ENCODE measurements at places on chromosomes 2 and 18.

- peak; percentile 61 for DNase-seq
Observed at GRCh38 chr2:175111200-175111657, 56.8 kb downstream of the ATF2 start.

GRCh38 chr2:14587119-14587518 is 45.4 kb upstream of the LRATD1 start:
- no peak for DNase-seq

DNA sequence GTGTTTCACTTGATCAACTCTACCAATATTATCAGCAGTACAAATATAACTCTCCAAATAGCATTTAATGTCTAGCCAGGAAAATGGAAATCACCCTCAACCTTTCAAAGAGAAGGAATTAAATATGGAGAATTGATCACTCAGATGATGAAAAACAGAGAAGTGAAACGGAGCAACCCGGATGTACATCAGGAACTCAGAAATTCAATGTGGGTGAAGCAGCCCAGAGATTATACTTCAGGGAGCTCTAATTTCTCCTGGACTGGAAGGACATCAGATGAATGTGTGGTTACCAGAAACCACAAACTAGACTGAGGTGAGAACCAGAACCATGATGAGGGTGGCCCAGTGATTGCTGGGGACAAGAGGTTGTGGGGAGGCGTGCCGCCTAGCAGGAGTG is 35.5 kb upstream of the COBLL1 start:
- DNase-seq: no peak

DNA sequence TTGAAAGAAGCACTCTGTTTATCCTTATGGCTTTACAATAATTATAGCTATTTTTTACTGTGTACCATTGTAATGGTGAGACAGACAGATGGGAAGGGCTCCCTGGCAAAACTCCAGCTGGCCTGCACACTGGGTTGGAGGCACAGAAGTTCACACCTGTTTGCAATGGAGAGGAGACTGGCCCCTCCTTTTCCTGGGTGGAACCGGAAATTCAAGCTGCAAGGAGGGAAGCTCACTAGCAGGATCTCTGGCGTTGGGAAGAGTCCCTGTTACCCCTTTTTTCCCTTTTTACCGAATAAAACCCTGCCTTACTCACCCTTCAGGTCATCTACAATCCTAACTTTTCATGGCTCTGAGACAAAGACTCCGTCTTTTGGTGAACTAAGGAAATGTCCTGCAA is 100.3 kb upstream of the TFPI start:
- DNase-seq: no peak

DNA sequence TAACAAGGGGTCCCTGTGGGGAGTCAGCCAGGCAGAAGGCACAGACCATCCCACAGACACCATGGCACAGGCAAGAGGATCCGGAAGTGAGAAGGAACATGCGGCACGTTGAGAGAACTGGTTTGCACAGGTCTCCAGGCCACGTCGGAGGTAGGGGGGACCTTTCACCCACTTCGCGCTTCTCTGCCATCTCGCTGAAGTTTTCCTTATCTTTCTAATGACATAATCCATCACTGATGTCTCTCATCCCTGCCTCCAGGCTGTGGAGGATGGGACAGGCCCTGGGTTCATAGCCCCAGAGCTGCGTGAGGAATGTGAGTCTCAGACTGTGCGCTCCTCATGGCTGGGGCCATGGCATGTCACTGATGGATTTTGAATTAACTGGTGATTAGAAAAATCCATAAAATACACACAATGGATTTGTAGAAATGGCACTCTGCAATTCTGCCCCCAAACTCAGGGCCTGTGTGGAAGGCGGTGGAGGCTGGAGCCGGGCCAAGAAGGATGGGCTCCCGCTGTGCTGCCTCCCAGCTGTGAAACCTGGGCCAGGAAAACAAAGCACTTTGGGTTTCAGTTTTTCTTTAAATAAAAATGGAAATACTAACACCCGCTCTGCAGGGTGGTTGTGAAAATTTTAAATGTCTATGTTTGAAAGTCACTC is 113.3 kb upstream of the ALKAL2 start:
- no peak for DNase-seq

DNA sequence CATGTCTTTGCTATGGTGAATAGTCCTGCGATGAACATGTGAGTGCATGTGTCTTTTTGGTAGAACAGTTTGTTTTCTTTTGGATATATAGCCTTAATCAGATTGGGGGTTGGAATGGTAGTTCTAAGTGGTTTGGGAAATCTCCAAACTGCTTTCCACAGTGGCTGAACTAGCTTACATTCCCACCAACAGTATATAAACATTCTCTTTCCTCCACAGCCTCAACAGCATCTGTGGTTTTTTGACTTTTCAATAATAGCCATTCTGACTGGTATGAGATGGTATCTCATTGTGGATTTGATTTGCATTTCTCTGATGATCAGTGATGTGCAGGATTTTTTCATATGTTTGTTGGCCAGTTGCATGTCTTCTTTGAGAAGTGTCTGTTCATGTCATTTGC is 112.2 kb upstream of the SESTD1 start:
- no peak for DNase-seq

DNA sequence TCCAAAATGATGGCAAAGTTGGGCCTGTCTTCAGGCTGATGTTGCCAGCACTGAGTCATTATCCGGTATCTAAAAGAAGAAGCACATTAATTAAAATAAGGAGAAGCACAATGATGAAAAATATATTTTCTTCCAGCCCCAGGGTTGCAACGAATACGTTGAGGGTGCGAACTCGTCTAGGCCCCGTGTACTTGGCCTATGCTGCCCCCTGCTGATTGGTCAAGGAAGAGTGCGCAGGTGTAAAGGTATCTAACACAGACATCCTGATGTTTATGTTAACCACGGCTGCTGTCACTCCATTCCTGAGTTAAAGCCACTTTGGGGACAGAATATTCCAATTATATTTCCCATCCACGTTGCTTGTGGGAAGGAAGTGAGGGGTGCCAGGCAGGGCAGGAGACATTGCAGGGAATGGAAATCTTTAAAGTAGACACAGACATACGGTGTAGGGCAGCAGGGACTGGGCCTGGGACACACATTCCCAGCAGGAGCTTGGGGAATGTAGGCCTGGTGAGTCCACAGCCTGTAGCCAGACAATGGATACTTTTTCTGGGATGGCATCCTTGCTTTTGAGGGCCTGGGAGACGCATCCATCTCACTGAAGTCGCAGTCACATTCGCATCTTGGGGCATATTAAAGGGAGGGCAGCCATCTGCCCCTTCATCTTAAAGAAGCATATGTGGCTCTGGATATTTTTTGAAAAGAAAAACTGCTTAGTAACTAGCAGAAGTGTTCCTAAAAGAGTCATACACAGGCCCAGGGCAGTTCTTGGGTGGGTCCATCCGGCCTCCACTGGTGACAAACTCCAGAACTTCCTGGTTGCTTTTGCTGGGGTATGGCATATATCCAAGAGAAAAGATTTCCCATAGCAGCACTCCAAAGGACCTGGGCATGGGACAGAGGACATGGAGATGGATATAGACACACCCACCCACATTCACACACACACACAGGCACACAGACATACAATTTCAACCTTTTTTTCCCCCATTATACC is 81.9 kb downstream of the CLIP4 start:
- DNase-seq: peak; percentile 78

DNA sequence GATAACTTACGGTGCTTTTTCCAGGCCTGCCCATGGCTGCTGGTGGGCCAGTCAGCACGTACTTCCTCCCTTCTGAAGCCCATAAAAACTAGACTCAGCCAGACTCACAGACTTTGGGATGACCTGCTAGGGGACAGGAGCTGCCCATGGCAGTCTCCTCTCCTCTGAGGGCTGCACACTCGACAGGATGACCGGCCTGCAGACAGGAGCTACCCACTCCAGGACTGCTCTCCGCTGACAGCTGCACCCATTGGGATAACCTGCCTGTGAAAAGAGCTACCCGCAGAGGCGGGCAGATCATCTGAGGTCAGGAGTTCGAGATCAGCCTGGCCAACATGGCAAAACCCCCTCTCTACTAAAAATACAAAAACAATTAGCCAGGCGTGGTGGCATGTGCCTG is 75.4 kb downstream of the EPB41L3 start:
- no peak for DNase-seq

DNA sequence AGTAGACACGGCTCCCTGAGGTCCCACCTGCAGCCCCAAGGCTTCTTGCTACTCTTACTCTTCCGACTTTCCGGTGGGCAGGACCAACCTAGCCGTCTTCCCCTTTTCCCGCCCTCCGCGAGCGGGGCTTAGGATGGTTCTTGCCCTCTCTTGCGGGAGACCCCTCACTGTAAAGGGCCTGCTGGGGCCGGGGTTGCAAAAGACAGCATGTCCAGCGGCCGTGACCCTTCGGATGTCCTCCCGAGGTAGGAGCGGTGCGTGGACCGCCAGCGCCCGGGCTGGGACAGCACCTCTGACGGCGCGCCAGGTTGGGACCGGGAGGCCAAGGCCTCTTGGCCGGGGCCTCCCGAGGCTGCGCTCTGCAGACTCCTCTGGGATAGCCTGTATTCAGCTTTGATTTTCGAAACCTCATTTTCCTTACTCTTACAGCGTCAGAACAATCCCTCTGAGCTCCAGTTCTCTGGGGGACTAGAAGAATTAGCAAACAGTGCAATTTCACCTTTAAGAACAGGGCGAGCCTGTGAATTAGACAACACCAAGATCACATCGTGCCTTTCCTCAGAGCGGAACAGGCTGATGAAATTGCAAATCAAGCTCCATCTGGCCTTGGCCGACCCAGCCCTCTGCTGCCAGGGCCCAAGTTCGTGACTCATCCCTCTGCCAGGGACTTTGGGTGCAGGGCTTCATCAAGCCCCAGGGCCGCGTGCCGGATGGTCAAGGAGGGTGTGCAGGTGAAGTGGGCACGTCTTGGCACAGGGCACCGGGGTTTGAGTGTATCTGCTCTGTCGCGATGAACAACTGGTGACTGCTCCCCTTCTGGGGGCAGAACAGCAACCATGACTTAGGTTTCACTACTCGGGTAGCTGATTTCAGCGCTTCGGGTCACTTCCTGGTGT is 777 bp downstream of the MOCOS start:
- no peak for DNase-seq

DNA sequence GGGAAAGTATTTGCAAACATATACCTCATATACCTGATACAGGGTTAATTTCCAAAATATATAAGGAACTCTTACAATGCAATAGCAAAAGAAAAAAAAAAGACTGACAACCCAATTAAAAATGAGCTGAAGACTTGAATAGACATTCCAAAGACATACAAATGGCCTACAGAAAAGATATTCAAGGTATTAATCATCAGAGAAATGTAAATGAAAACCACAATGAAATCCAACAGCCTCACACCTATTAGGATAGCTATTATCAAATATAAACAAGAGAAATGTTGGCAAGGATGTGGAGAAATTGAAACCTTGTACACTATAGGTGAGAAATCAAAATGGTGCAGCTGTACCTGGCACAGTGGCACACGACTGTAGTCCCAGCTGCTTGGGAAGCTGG is 25.7 kb downstream of the NR4A2 start:
- no peak for DNase-seq

DNA sequence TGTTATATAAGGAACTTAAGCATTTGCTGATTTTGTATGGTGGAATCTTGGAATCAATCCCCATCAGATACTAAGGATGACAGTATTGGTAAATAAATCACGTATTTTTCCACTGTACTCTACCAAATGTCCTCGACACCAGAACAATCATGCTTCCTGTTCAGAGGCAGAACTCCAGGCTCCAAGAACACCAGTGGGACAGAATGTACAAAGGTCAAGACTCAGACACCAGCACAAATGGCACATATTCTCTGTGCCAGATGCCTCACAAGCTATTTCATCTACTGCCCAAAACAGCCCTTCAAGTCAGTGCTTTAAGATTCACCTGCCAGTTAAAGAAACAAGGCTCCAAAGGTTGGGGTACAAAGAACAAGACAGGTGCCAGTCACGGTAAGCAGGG is 420.5 kb downstream of the STK39 start:
- no peak for DNase-seq

- DNase-seq: no peak
Observed at GRCh38 chr2:30716123-30716900, 90.9 kb downstream of the CAPN13 start.

GRCh38 chr2:133518700-133519344 is 49.4 kb downstream of the NCKAP5 start:
- DNase-seq: no peak

GRCh38 chr2:15511686-15512085 is 49.4 kb downstream of the NBAS start:
- no peak for DNase-seq

- DNase-seq: no peak
Observed at GRCh38 chr2:237092920-237093781, 7.5 kb downstream of the COPS8 start.

DNA sequence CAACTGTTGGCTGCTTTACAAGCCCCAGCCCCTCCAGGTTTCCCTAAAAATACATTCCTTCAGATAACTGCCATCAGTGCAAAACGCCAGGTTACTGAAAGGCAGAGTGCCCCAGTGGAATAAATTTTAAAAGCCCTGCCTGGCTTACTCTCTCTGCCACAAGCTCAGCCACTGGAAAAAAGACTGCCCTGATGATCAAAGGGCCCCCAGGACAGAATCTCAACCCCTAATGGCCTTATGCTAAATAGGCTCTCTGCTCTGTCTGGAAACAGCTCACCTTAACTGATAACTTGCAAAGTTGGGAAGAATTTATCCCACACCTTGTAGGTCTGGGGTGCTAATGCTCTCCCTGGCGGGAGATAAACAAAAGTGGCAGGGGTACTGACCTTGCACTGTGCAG is 33.9 kb downstream of the CFAP53 start:
- no peak for DNase-seq

DNA sequence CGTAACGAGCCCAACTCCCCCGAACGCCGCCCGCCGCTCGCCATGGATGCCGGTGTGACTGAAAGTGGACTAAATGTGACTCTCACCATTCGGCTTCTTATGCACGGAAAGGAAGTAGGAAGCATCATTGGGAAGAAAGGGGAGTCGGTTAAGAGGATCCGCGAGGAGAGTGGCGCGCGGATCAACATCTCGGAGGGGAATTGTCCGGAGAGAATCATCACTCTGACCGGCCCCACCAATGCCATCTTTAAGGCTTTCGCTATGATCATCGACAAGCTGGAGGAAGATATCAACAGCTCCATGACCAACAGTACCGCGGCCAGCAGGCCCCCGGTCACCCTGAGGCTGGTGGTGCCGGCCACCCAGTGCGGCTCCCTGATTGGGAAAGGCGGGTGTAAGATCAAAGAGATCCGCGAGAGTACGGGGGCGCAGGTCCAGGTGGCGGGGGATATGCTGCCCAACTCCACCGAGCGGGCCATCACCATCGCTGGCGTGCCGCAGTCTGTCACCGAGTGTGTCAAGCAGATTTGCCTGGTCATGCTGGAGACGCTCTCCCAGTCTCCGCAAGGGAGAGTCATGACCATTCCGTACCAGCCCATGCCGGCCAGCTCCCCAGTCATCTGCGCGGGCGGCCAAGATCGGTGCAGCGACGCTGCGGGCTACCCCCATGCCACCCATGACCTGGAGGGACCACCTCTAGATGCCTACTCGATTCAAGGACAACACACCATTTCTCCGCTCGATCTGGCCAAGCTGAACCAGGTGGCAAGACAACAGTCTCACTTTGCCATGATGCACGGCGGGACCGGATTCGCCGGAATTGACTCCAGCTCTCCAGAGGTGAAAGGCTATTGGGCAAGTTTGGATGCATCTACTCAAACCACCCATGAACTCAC is 673 bp downstream of the PCBP1 start:
- DNase-seq: peak; percentile 49

- DNase-seq: no peak
Observed at GRCh38 chr2:185640588-185640987, 98.0 kb upstream of the FSIP2 start.

- DNase-seq: no peak
Observed at GRCh38 chr18:35494251-35495220, 3.2 kb downstream of the INO80C start.

GRCh38 chr2:185255566-185255965 is 483.0 kb upstream of the FSIP2 start:
- DNase-seq: no peak

All from CD4-positive, alpha-beta T cell treated with Interleukin-15 for 4 hours (primary cell).